ENCODE measurements at places on chromosomes 2 and 18. TPM values are rescaled to one million over a fixed set of nuclear protein-coding genes. Genes with fewer than 3 reads are reported as not detected.

PARD3B gene
- total RNA-seq, result 0.93 TPM

OR6B2 gene
- total RNA-seq, result not detected

HOXD9 gene
- total RNA-seq, result 1.1 TPM

SIX2 gene
- total RNA-seq, result 2.8 TPM

RGPD4 gene
- total RNA-seq, result not detected

NTSR2 gene
- total RNA-seq, result 0.08 TPM

ABCG5 gene
- not detected for total RNA-seq

ALKAL2 gene
- total RNA-seq, result not detected

TDRD15 gene
- not detected for total RNA-seq

RFTN2 gene
- not detected for total RNA-seq

LONRF2 gene
- total RNA-seq, result 1.7 TPM

PCARE gene
- not detected for total RNA-seq

CXCR1 gene
- total RNA-seq, result not detected

LIMS2 gene
- 10.2 TPM for total RNA-seq

CYP26B1 gene
- 13.4 TPM for total RNA-seq

CERKL gene
- total RNA-seq, result 0.31 TPM

PLEK gene
- not detected for total RNA-seq

DSEL gene
- 0.41 TPM for total RNA-seq

ALPP gene
- total RNA-seq, result 18.1 TPM

SLC11A1 gene
- 0.21 TPM for total RNA-seq

TCF4 gene
- 1.1 TPM for total RNA-seq

CFAP65 gene
- total RNA-seq, result 0.17 TPM

CRYBA2 gene
- total RNA-seq, result 0.25 TPM

SLC9A2 gene
- total RNA-seq, result 2.9 TPM

FSHR gene
- not detected for total RNA-seq

IL36RN gene
- 0.02 TPM for total RNA-seq

CFAP221 gene
- 0.14 TPM for total RNA-seq

ZBTB7C gene
- 0.27 TPM for total RNA-seq

PER2 gene
- 6.5 TPM for total RNA-seq

ARHGAP25 gene
- total RNA-seq, result 0.22 TPM

GALNT3 gene
- not detected for total RNA-seq

SLC38A11 gene
- 0.02 TPM for total RNA-seq

TGFBRAP1 gene
- 15.3 TPM for total RNA-seq

NEU4 gene
- 0.17 TPM for total RNA-seq
